ENCODE measurements at places on chromosomes 2 and 18.

DNA sequence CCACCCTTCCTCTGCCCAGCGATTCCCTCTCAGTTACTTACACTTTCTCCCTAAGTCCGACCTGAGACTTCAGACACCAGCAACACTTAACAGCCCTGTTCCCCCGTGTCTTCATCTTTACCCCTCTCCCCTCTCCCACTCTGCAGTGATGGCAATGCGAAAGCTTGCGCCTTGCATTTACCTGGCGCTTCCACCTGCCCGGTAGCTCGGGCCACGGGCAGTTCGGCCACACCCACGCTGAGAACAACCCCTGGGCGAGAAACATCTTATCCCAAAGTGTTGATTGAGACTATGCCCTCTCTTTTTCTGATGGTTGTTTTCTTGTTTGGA, 558 bp downstream of the DNAJC10 start:
- no peak for DNase-seq

GRCh38 chr2:21422050-21422449, 298.3 kb downstream of the TDRD15 start:
- DNase-seq, result peak; percentile 42

DNA sequence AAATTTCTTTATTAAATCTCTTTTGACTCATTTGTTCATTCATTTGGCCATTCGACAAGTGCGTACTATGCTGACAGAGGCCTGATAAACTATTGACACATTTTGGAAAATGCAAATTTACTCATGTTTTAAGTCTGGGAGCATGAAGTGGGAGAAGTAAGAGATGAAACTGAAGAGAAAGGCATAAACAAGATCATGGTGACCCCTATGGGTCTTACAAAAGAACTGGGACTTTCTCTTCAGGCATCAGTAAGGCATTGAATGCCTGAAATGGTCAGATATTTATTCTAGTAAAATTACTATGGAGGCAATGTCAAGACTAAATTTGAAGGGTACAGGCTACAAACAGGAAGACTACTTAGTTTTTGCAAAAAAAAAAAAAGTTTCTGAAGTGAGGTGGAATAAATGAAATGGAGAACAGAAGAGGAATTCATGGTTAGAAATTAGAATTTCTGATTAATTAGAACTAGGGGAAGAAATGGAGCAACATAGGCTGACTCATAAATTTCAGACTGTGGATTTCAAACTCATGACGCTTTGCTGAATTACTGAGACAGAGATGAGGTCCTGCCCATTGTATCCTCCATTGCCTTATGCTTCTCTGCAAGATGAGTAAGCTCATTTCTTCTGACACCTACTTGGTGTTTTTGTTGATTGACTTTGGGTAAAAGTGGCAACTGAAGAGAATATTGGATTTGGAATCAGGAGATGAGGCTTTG, 32.7 kb downstream of the VSNL1 start:
- DNase-seq, result peak; percentile 12

DNA sequence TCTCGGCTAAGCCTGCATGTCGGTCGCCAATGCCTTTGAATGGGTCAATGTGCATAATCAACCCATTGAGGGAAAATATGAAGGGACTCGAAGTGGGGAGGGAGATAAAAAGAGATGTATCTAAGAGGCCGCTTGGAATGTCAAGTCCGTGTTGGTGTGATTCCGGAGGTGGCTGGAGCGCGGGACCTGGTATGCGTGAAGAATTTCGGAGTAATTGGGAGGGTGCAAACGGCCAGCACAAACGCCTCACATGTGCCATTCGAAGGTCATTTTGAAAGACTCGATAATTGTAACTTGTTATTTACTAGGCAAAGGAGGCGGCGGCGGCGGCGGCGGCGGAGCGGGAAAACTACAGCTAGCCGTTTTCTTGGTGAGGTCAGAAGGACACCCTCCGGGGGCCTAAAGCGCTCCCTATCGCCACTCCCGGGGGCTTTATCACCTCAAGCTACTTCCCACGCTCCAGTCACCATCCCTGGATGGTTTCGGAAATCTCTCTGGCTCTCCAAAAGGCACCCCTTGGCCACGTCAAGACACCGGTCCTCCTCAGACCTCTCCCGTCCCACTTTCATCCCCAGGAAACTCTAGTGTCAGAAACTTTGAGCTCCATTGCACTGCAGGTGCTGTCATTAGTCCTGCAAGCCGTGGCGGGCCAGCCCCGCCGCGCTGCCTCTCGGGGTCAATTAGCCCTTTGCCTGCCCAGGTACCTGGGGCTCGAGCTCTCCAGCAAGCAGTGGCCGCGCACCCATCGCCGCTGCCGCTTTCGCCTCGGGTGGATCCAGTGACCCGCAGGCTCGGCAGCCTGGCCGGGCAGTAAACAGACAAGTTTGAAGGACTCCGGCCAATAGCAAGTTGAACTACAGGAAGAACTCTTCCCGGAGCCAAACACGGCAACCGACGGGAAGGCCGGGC, 1.5 kb downstream of the ERBB4 start:
- peak; percentile 46 for DNase-seq

DNA sequence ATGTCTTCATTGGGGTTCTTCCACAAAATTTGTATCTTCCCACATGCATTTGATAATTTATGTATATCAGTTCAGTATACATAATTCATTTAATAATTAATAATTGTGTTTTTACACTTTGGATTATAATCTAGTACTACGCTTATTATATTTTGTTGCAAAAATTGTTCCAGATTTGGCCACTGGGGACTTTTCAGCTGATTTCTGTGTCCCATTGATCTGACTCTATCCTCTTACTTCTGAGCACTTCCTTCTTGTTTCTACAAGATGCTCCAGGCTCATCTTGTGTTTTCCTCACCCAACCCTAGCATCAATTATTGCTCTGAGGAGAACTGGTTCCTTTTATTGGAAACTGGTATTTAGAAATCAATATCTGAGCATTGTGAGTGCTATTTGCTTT, 215.3 kb upstream of the CDH19 start:
- DNase-seq, result no peak

DNA sequence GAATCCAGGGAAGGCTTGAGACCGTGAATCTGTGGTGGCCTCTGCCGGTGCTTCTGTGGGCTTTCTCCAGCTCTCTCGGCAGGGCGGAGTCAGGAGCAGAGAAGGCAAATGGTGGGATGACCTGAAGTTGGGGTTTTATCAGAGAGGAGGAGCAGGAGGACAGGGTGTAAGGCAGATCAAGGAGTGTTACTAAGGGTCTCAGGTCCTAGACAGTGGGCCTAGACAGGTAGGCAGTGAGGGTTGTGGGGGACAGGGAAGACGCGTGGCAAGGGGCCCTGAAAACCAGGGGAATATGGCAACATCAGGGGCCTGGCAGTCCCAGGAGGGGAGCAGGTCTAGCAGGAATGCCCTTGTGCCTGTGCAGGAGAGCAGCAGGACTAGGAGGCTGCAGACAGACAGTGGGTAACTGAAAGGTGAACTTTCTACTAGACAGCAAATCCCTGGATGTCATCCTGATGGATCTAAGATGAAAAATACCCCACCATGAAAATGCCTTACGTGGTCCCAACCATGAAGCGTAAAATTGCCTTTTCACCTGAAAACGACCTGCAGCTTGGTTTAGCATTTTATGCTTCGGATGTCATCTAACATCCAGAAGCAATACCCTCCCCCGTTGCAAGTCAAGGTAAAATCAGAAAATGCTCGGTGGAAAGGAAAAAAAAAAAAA, 42.1 kb downstream of the SRSF7 start:
- DNase-seq, result no peak

- DNase-seq, result no peak
These were observed 16.4 kb downstream of the GEMIN6 start for GRCh38 chr2:38794235-38794946.

- no peak for DNase-seq
These were observed 7.2 kb downstream of the PECR start for GRCh38 chr2:216074380-216074779.

GRCh38 chr2:179478771-179479170, 214.1 kb upstream of the SESTD1 start:
- no peak for DNase-seq

DNA sequence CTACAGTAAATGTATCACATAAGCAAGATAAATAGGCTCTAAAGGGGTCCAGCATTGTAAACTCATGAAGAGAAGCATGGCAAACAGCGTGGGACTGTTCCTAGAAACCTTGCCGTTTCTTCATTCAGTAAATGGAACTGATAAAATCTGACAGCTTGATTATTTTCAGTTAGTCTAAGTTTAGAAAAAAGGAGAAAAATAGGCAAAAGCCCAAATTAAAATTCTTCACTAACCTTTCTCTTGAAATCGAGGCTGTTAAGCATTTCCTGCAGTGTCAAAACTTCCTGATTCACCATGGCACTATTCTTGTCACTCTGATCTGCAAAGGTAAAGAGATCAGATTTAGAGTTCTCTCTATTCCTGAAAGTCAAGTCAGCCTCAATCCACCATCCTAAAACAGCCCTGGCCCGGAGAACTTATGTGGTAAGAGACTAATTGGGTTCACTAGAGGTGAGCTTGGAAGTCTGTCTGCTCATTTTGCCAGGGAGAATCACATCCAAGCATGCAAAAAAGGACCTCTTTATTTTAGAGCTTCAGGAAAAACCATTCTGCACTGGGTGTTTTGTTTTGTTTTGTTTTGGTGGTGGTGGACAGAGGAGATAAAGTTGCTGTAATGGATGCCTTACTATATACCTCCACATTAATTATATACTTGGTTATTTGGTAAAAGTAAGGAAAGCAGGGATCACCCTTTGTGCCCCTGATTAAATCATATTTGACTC, 52.4 kb upstream of the STAT1 start:
- no peak for DNase-seq

DNA sequence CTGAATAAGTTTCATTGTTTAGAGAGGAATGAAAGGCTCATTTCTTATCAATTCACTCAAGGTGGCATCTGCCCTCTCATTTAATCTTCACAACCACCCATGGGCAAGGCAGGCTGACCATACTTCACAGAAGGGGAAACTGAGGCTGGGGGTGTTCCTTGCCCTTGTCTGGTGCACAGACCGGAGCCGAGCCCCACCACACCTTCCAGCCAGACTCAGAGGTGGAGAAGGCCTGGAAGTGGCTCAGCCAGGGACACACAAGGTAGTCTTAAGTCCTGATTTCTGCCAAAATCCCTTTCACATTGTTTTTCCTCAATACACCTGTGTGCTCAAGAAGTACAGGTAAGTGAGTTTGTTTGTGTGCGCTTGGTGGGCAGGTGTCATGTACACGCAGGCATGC, 111.9 kb upstream of the TEX51 start:
- no peak for DNase-seq

DNA sequence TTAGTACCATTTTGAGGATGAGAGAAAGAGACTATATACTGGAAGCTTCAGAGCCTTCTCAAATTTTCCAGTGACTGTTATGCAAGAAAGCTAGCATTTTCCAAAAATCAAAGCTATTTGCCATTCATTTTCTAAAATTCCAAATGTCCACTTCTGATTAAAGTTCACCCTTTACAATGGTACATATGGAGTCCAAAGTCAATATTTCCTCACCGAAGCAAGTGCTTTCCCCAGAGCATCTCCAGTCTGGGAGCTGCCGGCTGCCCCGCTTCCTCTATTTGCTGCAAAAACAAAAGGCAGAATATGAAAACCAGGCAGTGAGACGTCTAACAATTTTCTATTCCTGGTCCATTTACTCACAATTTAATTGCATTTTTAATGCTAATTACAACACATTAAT, 302.0 kb upstream of the CCDC68 start:
- DNase-seq, result no peak

GRCh38 chr2:100782380-100782878, 37.5 kb upstream of the NPAS2 start:
- no peak for DNase-seq

GRCh38 chr2:47063538-47063930, 91.6 kb downstream of the STPG4 start:
- no peak for DNase-seq

GRCh38 chr2:112791693-112792230, 7.5 kb upstream of the IL1A start:
- DNase-seq, result no peak
